ENCODE measurements at places on chromosomes 11 and 22.

DNA sequence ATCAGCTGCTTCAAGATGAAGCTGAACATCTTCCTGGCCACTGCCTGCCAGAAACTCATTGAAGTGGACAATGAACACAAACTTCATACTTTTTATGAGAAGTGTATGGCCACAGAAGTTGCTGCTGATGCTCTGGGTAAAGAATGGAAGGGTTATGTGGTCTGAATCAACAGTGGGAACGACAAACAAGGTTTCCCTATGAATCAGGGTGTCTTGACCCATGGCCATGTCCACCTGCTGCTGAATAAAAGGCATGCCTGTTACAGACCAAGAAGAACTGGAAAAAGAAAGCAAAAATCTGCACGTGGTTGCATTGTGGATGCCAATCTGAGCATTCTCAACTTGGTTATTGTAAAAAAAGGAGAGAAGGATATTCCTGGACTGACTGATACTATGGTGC lies 22.2 kb upstream of the BIRC3 start:
- no peak for DNase-seq

DNA sequence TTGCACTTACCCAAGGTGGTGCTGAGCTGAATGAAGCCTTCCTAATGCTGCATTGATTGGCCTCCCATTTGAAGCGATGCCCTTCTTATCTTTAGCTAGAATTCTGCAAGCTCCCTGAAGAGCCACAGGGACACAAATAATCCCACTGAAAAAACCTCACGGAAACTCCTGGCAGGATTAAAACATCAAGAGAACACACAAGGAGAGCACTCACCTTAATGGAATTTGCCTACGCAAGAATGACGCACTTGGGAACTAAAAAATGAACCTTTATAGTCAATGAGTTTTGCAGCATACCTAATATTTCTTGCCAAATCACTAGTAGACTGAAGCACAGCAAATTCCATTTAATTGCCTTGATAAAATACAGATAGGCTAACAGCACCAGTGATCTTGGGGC lies 232.8 kb upstream of the UBASH3B start:
- no peak for DNase-seq

- DNase-seq = no peak
Measured at GRCh38 chr11:20038412-20038811, 121.9 kb downstream of the DBX1 start.

DNA sequence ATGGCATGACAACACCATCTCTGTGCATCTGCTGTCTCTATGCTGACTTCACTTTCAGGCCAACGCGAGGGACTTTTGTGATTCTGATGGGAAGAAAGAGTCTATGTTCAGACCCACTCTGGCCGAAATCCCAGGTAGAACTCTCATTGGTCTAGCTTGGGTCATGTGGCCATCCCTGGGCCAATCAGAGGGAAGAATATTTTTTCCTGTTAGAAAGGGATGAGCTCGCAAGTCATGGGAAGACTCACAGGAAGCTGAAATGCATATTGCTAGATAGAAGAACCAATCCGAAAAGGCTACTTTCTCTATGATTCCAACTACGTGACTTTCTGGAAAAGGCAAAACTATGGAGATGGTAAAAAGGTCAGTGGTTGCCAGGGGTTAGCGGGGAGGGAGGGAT lies 56.0 kb upstream of the LINC01488 start:
- no peak for DNase-seq

DNA sequence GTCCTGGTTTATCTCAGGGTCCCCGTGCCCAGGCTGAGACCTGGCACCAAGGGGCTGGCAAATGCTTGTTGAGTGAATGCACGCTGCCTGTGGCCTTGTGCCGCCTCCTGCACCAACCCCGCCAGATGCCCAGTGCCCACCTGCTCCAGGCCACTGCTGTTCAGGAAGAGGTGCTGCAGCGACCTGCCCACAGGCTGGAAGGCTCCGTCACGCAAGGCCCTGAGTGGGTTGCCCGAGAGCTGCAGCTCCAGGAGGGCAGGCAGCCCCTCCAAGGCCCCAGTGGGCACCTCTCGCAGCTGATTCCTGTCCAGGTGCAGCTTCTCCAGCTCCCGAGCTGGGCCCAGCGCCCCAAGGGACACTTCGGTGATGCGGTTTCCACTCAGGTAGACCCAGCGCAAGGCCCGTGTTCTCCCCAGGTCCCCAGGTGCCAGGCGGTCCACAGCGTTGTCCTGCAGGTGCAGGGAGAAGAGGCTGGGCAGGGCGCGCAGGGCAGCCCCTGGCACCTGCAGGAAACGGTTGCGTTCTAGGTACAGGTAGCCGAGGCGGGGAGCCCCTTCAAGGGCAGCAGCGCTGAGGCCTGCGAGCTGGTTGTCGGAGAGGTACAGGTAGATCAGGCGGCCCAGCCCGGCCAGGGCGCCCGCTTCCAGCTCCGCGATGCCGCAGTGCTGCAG lies 3.6 kb downstream of the CHADL start:
- DNase-seq = no peak

GRCh38 chr22:41522813-41523212 lies 21.5 kb downstream of the POLR3H start:
- no peak for DNase-seq

DNA sequence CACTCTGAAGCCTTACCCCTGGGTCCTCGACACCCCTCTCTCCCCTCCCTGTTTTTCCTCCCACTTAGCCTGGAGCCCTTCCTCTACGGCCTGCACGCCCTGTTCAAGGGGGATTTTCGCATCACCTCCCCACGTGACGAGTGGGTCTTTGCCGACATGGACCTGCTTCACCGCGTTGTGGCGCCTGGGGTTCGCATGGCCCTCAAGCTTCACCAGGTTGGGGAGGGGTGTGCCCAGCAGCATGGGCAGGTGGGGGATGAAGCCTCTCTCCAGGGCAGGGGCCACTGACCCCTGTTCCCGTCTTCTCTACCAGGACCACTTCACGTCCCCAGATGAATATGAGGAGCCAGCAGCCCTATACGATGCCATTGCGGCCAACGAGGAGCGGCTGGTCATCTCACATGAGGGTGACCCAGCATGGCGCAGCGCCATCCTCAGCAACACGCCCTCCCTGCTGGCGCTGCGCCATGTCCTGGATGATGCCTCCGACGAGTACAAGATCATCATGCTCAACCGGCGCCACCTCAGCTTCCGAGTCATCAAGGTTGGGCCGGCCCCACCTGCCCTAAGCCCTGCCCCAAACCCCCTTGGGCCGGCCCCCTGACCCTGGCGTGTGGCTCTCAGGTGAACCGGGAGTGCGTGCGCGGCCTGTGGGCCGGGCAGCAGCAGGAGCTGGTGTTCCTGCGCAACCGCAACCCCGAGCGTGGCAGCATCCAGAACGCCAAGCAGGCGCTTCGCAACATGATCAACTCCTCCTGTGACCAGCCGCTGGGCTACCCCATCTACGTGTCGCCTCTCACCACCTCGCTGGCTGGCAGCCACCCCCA lies 2.8 kb upstream of the SIPA1 start:
- no peak for DNase-seq

DNA sequence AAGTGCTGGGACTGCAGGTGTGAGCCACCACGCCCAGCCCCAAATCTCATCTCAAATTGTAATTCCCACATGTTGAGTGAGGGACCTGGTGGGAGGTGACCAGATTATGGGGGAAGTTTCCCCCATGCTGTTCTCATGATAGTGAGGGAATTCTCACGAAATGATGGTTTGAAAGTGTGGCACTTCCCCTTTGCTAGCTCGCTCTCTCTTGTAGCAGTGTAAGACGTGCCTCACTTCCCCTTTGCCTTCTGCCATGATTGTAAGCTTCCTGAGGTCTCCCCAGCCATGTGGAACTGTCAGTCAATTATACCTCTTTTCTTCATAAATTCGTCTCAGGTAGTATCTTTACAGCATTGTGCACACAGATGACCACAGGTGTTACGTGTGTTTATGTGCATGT lies 357.8 kb downstream of the CADM1 start:
- DNase-seq = no peak

DNA sequence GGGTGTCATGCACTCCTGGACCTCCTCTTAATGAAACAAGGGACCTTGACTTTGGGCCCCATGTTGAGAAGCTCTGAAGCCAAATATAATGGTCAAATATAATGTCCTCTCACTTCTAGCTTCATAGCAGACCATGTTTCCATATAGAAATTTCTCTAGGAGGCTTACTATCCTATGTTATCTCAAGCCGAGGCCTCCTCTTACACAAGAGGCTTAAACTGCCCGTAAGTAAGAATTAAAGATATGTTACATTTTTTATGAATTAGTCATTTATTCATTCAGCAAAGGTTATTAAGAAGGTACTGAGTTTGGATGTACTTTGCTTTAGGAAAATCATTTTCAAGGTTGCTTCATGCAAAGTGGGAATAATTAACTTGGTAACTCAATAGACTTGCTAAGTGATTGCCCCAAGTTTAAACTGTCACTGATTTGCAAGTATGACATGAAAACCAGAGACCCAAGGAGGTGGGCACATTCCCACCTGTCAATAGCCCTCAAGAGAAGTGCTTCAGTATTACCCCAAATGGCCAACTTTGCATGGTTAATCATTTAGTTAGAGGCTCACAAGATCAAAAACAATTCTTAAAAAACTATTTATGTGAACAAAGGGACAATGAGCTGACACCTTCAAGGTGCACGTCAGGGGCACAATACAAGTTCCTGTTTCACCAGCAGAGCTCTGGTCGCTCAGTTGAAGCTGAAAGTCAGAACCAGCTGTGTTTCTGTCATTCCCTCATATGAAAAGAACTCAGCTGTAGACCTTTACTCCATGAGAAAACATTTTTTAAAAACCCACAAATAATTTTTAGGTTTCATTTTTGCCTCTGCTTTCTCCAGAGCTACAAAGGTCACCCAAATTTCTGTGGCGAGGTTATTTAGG lies 20.9 kb downstream of the BDNF start:
- DNase-seq = no peak

- DNase-seq = no peak
Measured at GRCh38 chr11:99973993-99974392, 713.1 kb upstream of the ARHGAP42 start.

GRCh38 chr11:69167130-69167915 lies 11.6 kb downstream of the SMIM38 start:
- no peak for DNase-seq

DNA sequence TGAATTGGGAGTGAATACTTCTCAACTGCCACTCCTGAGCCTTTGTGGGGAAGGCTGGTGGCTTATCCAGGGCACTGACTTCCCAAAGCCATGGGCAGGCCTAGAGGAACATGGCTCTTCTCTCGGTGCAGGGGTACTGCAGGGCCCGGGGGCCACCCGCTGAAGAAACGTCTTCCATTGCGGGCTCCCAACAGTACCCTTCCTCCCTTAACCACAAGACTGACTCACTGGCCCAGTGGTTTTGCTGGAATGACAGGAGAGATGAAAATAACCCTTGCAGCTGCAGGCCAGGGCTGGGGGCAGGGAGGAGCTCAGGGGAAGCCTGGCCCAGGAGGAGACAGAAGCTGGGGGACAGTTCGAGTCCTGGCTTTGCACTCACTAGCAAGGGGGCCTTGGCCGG lies 13.5 kb downstream of the TXN2 start:
- DNase-seq = peak; percentile 94

Data from fibroblast of skin of left quadriceps (primary cell).